ENCODE measurements at places on chromosomes 2 and 18. TPM values are rescaled to one million over a fixed set of nuclear protein-coding genes. Genes with fewer than 3 reads are reported as not detected.

HOXD12 gene
- polyA plus RNA-seq: not detected

CENPA gene
- 0.96 TPM for polyA plus RNA-seq

REG3A gene
- not detected for polyA plus RNA-seq

SETBP1 gene
- polyA plus RNA-seq: 1.6 TPM

TTR gene
- polyA plus RNA-seq: 0.43 TPM

NAT8 gene
- not detected for polyA plus RNA-seq

VWC2L gene
- 0.01 TPM for polyA plus RNA-seq

SCN9A gene
- 2.6 TPM for polyA plus RNA-seq

MOB4 gene
- 28.2 TPM for polyA plus RNA-seq

KCNJ13 gene
- not detected for polyA plus RNA-seq

ZNF519 gene
- 0.70 TPM for polyA plus RNA-seq

SMIM21 gene
- not detected for polyA plus RNA-seq

FIGN gene
- polyA plus RNA-seq: 0.71 TPM

LYPD6 gene
- 0.16 TPM for polyA plus RNA-seq

CCDC68 gene
- 6.7 TPM for polyA plus RNA-seq

ERBB4 gene
- polyA plus RNA-seq: 0.41 TPM

UGP2 gene
- polyA plus RNA-seq: 156 TPM

DCDC2C gene
- polyA plus RNA-seq: not detected

IL36RN gene
- 0.01 TPM for polyA plus RNA-seq

CKAP2L gene
- polyA plus RNA-seq: 0.48 TPM

CTIF gene
- polyA plus RNA-seq: 12.2 TPM

WNT10A gene
- polyA plus RNA-seq: 0.43 TPM

TDRD15 gene
- not detected for polyA plus RNA-seq

TIGD1 gene
- polyA plus RNA-seq: 5.5 TPM

PRADC1 gene
- polyA plus RNA-seq: 18.7 TPM

SMC6 gene
- polyA plus RNA-seq: 6.9 TPM

PXDN gene
- polyA plus RNA-seq: 51.7 TPM

RND3 gene
- 24.2 TPM for polyA plus RNA-seq

RAD51AP2 gene
- polyA plus RNA-seq: not detected

CDKL4 gene
- polyA plus RNA-seq: 0.49 TPM

NOSTRIN gene
- polyA plus RNA-seq: 38.1 TPM

G6PC2 gene
- polyA plus RNA-seq: 0.08 TPM

KCTD1 gene
- 4.0 TPM for polyA plus RNA-seq

RAB27B gene
- polyA plus RNA-seq: 5.0 TPM

PROC gene
- 0.10 TPM for polyA plus RNA-seq

NCKAP5 gene
- 5.6 TPM for polyA plus RNA-seq

PKDCC gene
- polyA plus RNA-seq: 98.3 TPM

IL1R1 gene
- polyA plus RNA-seq: 97.0 TPM

GKN1 gene
- 0.15 TPM for polyA plus RNA-seq

GALR1 gene
- polyA plus RNA-seq: under 0.01 TPM
